ENCODE measurements at places on chromosomes 7 and 10.
A peak's percentile ranks its signal among the peaks of the same experiment; 100 is the strongest.

DNA sequence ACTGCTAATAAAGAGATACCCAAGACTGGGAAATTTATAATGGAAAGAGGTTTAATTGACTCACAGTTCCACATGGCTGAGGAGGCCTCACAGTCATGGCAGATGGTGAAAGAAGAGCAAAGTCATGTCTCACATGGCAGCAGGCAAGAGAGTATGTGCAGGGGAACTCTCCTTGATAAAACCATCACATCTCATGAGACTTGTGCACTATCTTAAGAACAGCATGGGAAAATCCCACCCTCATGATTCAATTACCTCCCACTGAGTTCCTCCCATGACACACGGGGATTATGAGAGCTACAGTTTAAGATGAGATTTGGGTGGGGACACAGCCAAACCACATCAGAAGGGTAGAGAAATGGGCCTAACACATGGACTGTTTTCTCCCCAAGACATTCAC lies 156.3 kb downstream of the CCDC71L start:
- peak; percentile 44 for DNase-seq

DNA sequence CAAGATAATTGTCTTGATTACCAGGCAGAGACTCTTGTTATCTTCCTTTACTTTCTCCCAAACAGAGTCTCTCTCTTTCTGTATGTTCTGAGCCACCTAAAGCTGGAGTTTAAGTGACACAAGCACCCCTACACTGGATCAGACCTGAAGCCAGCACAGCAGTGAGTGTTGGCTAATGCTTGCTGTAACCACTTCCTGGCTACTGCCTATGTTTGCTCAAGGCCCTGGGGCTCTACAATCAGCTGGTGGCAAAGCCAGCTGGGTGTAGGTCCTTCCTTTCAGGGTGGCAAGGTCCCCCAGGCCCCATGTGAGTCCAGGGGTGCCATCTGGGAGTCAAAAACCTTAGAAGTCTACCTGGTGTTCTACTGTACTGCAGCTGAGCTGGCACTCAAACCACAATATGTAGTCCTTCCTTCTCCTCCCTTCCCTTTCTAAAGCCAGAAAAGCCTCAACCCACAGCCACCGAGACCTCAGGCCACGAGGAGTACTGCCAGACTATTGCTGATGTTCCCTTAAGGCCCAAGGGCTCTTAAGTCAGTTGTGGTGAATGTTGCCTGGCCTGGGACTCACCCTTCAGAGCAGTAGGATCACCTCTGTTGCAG lies 416.3 kb downstream of the ADRA2A start:
- no peak for DNase-seq

DNA sequence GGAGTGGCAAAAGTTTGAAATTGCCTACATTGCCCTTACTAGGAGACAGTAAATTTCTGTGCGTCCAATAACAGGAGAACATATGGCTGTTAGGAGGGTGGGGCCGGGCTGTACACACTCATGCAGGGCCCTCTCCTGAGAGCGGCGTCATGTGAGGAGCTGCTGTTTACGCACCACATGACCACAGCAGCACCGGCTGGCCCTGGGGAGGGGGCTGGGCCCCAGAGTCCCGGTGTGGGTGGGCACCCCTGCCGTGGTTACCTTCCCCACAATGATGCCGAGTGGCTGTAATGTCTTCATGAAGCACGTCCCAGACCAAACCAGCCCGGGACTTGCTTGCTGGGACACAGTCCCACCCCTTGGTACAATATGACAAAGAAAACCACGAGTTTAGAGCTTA lies 308.7 kb downstream of the DNAJB6 start:
- no peak for DNase-seq

- no peak for DNase-seq
Observed at GRCh38 chr10:73806176-73806950, 5.0 kb downstream of the NDST2 start.

DNA sequence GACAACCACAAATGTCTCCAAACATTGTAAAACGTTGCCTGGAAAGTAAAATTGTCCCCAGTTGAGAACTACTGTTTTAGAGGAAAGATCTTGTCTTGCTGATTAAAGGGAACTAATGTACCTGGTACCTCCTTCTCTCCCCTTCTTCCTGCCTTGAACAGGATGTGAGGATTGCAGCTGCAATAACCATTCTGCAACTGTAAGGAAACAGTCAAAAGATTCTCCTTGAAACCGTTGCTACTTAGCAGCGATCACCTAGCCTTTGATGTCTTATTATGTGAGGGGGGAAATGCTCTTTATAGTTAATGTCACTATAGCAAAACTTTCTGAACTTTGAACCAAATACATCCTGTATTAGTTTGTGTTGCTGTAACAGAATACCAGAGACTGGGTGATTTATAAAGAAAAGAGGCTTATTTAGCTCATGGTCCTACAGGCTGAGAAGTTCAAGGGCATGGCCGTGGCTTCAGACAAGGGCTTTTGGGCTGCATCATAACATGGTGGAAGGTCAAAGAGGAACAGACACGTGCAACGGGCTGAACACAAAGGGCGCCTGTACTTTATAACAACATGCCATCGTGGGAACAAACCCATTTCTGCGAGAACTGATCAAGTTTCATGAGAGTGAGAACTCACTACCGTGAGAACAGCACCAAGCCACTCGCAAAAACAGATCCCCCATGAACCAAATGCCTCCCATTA lies 54.2 kb upstream of the PARD3 start:
- no peak for DNase-seq

Data from fibroblast of skin of scalp (primary cell).